ENCODE measurements at places on chromosomes 11 and 22.

GRCh38 chr11:72781313-72782080 lies 12.3 kb downstream of the STARD10 start:
- peak; percentile 39 for DNase-seq

DNA sequence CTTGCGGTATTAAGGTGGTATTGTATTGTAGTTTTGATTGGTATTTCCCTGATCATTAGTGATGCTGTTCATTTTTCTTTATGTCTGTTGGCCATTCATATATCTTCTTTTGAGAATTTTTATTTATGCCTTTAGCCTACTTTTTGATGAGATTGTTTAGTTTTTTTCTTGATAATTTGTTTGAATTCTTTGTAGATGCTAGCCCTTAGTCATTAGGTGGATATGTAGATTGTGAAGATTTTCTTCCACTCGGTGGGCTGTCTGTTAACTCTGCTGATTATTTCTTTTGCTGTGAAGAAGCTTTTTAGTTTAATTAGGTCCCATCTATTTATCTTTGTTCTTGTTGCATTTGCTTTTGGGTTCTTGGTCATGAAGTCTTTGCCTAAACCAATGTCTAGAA lies 115.4 kb downstream of the VPREB1 start:
- no peak for DNase-seq

DNA sequence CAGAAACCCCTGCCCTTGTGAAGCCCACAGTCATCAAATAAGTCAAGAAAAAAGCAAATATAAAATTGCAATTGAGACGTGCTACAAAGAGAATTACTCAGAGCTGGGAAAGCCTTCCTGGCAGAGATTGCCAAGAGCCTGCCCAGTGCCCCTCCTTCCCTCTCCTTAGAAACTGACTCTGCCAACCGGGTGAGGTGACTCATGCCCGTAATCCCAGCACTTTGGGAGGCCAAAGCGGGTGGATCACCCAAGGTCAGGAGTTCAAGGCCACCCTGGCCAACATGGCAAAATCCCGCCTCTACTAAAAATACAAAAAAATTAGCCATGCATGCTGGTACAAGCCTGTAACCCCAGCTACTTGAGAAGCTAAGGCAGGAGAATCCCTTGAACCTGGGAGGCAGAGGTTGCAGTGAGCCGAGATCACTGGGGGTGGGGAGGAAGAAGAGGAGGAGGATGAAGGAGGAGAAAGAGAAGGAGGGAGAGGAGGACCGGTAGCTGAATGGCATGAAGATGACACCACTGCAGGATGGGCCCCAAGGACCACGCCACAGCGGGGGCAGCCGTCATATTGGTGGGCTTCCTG lies 76.1 kb upstream of the RTL6 start:
- DNase-seq, result no peak

DNA sequence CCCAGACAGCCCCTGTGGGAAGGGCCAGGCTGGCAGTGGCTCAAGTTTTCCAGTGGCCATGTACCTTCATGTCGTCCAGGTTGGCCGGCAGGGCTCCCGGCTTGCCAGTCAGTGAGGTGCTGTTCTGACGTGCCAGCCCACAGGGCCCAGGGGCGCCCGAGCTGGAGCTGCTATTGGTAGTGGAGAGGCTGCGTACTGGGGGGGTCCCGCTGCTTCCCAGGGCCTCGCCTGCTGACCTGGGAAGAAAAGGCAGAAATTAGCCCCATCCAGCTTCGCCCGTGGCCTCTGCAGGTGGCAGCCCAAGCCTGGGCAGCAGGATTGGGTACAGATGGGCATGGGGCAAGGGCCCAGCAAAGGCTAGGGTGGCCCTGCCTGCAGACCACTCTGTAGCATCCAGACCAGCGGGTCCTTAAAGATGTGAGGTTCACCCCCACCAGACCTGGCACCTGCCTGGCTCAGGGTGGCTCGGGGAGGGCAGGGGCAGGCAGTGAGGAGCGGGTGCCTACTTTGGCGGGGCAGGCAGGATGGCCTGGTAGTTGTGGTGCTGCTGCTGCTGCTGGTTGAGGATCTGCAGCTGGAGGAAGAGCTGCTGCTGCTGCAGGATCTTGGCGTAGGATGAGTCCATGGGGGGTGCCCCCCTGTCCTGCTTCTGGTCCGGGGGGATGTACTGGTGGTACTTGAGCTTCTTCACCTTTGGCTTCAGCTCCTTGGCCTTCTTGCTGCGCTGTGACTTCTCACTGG lies 50.1 kb downstream of the SGSM3 start:
- DNase-seq, result no peak

DNA sequence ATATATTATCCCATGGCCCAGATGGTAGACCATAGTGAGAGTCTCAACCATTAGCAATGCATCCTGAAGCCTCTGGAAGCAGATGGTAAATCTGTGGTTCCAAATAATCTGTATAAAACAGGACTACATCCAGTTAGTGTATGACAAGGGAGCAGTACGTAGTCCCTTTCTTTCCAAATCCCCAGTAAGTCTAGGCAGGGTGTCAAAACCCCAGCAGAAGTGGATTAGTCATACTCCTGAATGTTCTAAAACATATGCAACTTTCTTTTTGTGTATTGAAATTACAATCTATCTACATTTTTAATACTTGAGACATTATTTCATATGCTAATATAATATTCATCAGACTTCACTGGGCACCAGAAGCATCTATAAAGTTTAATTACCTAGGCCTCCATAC lies 295.1 kb upstream of the ANO5 start:
- DNase-seq, result no peak

- DNase-seq, result no peak
Measured at GRCh38 chr11:31871310-31872075, 60.4 kb upstream of the PAX6 start.

- DNase-seq, result no peak
Measured at GRCh38 chr11:12810568-12810894, 136.3 kb downstream of the TEAD1 start.

DNA sequence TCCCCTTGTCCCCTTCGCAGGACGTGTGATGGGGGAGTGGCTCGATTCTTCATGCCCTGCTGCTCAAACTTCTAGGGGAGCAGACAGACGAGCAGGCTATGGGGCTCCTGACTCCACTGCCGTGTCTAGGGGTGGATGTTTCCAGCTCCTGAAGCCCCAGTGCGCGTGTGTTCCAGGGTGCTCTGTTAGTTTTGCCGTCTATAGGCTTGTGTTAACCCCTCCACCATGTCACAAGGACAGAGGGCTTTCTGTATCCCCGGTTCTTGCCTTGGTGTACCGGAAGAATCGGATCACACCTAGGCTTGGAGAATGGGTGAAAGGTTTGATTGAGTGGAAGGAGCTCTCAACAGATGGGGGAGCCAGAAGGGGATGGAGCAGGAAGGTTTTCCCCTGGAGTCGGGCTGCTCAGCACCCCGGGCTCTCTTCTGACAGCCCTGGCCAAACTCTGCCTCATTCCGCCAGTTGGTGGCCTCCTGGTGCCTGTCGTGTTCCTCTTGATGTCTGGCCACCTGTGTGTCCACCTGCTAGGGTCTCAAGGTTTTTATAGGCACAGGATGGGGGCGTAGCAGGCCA lies 810.7 kb downstream of the BRD1 start:
- DNase-seq, result no peak

- DNase-seq, result no peak
Measured at GRCh38 chr11:62959422-62959980, 25.3 kb downstream of the SLC22A6 start.

GRCh38 chr11:832529-833113 lies at the start of gene CD151:
CD151 (plus strand) TSS chr11:832952; CDS start chr11:836070, 3,118 bp downstream.
- no peak for DNase-seq

DNA sequence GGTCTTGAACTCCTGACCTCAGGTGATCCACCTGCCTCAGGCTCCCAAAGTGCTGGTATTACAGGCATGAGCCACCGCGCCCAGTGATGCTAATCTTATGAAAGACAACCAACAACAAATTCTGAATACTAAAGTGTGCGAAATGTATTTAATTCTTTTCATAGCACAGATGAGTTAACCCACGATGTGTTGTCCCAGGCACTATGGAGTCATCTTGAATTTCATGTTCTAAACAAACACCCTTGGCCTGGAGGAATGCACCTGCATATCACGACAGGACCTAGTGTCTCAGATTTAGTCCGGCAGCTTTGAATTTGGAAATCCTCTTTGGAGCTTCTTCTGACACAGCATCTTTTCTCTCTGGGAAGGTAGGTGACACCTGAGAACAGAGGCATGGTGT lies 16.2 kb upstream of the VPREB1 start:
- no peak for DNase-seq

Data from naive thymus-derived CD4-positive, alpha-beta T cell (primary cell).